Naive thymus-derived CD8-positive, alpha-beta T cell (primary cell): ENCODE measurements at places on chromosomes 12 and 14. TPM values are rescaled to one million over a fixed set of nuclear protein-coding genes. Genes with fewer than 3 reads are reported as not detected.
A peak's percentile ranks its signal among the peaks of the same experiment; 100 is the strongest.

NUP107 gene
- polyA plus RNA-seq: 39.0 TPM

LHX5 gene
- polyA plus RNA-seq: not detected

BHLHE41 gene
- polyA plus RNA-seq: not detected

DNA sequence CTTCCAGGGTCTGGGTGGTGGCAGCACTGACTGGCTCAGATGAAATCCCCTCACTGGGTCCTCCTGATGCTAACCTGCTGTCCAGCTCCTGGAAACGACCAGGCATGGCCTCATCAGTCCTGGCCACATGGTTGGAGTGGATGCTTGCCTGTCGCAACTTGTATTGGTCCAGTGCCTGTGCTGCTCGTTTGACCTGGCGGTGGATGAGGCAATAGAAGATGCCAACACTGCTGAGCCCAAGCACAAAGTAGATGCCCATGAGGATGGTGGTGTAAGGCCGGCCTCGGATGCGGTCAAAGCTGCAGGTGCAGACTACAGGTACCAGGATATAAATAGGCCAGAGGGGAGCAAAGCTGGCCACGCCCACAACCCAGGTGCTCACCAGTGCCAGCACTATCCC lies 1.2 kb downstream of the GPR84 start:
- H3K4me3 ChIP-seq: no peak overlapping the region
- peaks cover 20% of the 10 kb centered on the region for H3K4me1 ChIP-seq
- H3K27ac ChIP-seq: peak overlapping the region; percentile 56
- no peaks in the 10 kb centered on the region for H3K27me3 ChIP-seq
- no peaks in the 10 kb centered on the region for H3K36me3 ChIP-seq
- no peak for DNase-seq

DNA sequence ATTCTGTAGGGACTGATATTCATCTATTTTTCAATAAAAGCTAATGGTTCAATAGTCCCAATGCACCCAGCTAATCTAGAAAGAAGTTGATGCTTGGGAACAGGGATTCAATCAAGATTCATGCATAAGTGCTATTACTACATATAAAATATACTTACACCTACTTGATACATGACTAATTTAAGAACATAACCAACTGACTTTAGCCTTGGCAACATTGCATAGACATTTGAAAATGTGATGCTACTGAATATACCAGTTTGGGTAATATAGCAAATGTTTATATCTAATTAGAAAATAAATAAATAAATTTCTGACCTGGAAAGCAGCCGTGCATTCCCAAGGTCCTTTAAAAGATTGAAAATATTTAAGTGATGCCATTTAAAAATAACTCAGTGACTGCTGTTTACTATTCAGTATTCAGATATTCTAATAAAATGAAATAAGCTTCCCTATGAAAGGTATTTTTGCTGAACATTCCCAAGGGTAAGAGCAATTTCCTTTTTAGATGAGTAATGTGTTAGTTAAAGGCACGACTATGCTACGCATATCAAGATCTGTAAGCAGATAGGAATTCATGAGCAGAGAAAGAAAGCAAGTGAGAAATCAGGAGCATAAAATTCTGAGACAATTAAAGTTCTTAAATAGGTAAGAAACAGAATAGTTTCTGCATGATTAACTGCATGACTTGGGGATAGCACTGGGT lies 160.6 kb upstream of the SYT1 start:
- DNase-seq: no peak
- no peaks in the 10 kb centered on the region for H3K27me3 ChIP-seq
- no peak overlapping the region for H3K27ac ChIP-seq
- H3K36me3 ChIP-seq: no peaks in the 10 kb centered on the region
- H3K4me3 ChIP-seq: no peak overlapping the region

GRCh38 chr14:55233591-55233990 lies 37.6 kb upstream of the FBXO34 start:
- DNase-seq: no peak
- H3K27me3 ChIP-seq: peaks cover 16% of the 10 kb centered on the region
- H3K4me3 ChIP-seq: no peak overlapping the region

- no peaks in the 10 kb centered on the region for H3K27me3 ChIP-seq
- no peaks in the 10 kb centered on the region for H3K4me1 ChIP-seq
- DNase-seq: no peak
- H3K36me3 ChIP-seq: no peaks in the 10 kb centered on the region
These were observed 89.1 kb downstream of the LRRK2 start for GRCh38 chr12:40313928-40314327.
